NCI-H2107 (cell line): ENCODE measurements at places on chromosomes 16 and 17.

GRCh38 chr17:144936-145670 lies 7.7 kb downstream of the SCGB1C2 start:
- no peak for DNase-seq

- DNase-seq, result no peak
Observed at GRCh38 chr17:83032781-83033180, 46.6 kb upstream of the METRNL start.

- DNase-seq, result no peak
Observed at GRCh38 chr17:40364121-40364861, at the start of gene GJD3. Gene GJD3 (minus strand): TSS chr17:40364737. CDS start chr17:40363815, 922 bp downstream.

GRCh38 chr16:56022818-56023217 lies 147.6 kb upstream of the CES5A start:
- no peak for DNase-seq

- no peak for DNase-seq
Observed at GRCh38 chr17:43658900-43659299, 2.8 kb downstream of the MEOX1 start.
